ENCODE measurements at places on chromosomes 5 and 9.

DNA sequence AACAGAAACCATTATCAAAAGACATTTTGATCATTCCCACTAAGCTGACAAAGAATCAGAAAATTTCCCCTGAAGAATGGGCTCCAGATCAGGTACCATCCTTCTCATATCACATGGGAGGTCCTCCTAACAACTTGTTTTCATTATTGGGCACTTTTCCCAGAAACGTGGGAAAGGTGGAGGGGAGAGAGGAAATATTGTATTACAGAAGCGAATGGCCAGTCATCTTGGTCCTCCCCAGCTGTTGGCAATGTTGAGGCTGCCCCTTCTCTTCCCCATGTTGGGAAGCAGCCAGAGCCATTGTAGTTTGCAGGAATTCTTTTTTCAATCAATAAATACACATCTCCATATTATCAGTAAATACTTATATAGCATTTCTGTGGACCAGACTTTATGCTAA lies 126.2 kb upstream of the ZNF608 start:
- DNase-seq = no peak

- DNase-seq = no peak
Observed at GRCh38 chr9:69768101-69768500, 8.3 kb upstream of the PTAR1 start.

DNA sequence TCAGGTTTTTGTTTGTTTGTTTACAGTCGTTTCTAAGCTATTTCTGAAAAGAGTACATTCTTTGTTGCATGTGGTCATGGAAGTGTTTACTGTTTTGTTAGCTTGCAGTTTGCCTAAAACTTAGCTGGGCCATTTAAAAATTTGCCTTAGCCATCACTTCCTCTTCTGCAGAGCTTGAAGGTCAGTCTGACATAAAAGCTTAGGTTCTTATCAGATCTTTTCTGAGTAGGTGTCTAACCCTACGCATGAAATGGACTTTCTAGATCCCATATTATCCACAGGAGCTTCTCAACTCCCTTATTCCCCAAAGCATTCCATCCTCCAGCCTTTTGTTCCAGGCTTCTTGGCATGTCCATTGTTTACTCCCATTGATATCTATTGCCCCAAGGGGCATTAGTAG lies 90.3 kb downstream of the AP3B1 start:
- no peak for DNase-seq

DNA sequence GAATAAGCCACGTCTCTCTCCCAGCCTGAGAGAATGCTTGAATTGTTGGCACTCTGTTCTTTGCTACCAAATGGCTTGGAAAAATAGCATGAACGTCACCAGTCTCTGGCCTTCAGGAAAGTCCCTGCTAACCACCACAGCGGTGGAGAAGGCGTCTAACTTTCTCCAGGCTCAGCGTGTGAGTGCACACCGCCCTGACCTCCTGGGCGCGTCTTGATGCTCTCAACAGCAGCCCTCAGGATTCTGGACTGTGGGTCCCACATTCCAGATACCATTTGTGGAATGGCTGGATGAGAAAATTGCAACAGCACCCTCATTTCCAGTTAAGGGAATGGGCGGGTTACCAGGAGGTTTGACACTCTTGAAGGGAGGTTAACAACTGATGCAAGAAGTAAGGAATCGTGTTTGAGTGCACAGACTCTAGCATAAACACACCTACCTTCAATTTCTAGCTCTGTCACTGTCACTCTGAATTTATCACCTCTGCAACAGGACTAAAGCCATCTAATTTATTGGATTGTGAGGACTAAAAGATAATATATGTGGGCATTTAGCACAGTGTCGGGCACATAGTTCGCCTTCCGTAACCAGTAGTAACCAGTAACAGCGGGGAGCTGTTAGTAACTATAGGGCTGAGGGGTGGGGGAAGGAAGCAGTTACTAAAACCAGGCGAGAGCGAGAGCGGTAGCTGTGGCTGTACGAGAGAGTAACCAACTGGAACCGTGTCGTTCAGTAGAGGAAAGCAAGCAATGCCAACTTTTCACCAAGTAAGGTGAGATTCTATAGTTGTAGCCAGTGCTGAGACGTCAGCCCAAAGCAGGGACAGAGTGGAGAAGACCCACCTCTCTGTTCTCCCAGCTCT lies 807 bp upstream of the PLGRKT start:
- DNase-seq = no peak

- no peak for DNase-seq
Observed at GRCh38 chr5:137604348-137605095, 105.4 kb upstream of the SPOCK1 start.

DNA sequence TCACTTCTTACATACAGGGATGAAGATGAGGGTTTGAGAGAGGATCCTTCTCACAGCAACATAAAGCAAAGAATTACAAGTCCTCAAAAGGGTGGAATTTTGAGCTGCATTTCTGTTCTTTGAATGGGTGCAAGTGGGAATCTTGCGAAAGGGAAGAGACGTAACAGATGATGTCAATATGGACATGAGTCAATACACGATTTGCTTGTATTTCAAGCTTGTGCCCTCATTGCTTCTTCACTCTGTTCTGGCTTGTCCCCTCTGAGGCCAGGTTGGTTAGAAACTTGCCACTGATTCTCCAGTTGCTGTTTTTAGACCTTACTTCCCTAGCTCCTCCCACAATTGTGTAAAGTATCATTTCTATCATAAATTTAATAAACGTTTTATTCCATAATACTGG lies 104.8 kb upstream of the CLINT1 start:
- DNase-seq = no peak

- no peak for DNase-seq
Observed at GRCh38 chr5:123964884-123965283, 452.9 kb downstream of the CSNK1G3 start.

DNA sequence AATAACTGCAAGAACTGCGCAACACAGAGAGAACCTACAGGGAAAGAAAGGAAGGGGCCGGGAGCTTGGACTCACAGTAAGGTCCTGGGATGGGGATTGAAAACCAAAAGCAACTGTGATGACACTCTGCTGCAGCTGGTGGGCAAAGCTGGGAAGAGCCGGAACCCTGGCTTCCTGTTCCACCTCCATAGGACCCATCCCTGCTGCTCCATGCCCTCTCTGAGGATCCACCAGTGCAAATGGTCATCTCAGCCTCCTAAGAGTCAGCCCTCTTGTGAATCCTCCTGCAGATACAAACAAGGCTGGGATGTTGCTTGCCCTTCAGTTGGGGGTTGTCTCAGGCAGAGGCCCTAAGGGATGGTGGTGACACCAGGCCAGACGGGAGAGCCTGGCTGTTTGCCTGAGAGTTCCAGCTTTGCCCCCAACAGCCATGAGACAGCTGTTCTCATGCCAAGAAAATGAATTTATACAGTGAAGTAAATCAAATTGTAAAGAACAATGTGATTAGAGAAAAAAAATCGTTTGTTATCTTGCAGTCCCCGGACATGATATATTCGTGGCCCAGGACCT lies 90.8 kb downstream of the TENT4A start:
- no peak for DNase-seq

DNA sequence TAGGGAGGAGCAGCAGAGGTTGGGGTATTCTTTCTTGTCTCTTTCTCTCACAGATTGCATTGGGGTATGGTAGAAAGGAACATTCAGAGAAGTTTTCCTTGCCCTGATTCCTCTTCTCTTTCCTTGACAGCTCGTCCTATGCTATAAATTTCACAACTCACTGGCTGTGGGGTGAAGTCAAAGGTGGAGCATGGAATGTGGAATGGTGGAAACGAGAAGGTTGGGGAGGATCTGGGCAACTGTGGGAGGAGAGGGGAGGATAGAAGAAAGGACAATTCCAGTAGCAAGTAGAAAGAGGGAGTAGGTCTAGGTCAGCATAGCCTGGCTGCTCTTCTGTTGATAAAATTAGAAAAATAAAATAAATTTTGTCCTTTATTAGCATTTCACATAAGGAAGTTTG lies 39.0 kb upstream of the POC5 start:
- no peak for DNase-seq

- DNase-seq = no peak
Observed at GRCh38 chr9:20319641-20320337, 302.5 kb downstream of the MLLT3 start.

- no peak for DNase-seq
Observed at GRCh38 chr5:66922881-66923280, 273.7 kb downstream of the CD180 start.

GRCh38 chr5:178086266-178086665 lies 27.1 kb upstream of the N4BP3 start:
- no peak for DNase-seq

- no peak for DNase-seq
Observed at GRCh38 chr9:4769321-4770080, 23.2 kb upstream of the RCL1 start.

- DNase-seq = no peak
Observed at GRCh38 chr9:33620738-33621439, 96.8 kb downstream of the ANKRD18B start.

- DNase-seq = no peak
Observed at GRCh38 chr9:97864396-97864795, 11.4 kb downstream of the FOXE1 start.

- DNase-seq = peak; percentile 14
Observed at GRCh38 chr9:136726631-136727191, 14.3 kb downstream of the DIPK1B start.

GRCh38 chr9:93983875-93984274 lies 28.7 kb upstream of the BARX1 start:
- no peak for DNase-seq

DNA sequence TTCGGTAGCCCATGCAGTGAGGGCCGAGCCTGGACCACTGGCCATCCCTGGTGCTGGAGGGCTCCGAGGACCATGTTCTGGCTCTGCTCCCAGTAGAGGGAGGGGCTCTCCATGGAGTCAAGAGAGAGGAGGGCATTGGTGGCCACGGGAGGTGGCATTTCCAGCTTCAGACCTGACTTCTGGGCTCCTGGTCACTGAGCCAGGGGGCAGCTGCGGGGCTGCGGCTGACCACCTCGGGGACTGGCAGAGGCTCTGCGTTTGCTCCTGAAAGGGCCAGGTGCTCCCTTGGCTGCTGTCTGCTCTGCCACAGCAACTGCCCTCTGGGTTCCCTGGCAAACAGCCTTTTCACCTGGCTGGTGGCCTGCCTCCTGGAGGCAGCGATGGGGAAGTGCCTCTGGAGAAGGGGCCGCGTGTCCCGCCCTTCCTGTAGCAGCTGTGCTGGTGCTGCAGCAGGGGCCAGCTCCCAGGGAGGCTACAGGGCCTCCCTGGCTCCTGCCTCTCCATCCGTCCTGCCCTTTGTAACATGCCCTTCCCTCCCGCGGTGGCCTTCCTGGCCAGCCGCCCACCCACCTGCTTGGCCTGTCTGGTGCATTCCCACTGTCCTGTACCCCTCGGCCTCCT lies 144.6 kb downstream of the CACNA1B start:
- no peak for DNase-seq

GRCh38 chr5:173671121-173671949 lies 54.9 kb upstream of the BOD1 start:
- no peak for DNase-seq

DNA sequence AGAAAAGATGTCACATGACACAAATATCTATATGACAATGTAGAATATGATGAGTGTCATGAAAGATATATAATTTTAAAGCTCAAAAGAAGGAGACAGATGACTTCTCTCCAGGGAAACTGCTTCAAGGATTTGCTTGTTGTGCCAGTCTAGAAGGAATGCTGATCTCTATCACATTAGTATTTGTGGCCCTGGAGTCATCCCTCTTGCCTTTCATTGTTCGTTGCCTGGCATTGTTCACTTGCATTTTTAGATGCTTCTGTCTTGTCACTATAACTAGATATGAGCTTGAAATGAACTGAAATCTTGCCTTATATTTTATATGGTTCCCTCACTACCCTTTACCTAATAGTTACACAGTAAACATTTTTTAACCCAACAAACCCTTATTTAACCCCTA lies 207.5 kb downstream of the ZNF608 start:
- DNase-seq = no peak

DNA sequence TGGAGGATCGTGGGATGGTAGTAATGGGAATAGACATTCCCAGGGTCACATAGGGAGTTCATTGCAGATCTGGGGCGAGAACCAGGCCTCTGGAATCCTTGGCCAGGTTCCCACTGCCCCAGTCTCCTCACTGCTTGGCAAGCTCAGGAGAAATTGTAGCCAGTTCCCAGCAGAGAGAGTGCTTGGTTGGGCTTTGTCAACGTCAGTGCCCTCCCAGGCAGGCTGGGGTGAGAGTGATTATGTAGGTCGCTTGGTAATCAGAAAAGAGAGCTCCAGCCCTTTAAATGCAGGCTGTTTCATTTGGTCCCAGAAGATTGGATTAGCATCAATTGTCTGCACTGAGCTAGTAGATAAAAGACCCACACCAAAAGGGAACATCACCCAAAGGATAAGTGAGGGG lies 51.8 kb upstream of the GALNT10 start:
- DNase-seq = no peak

DNA sequence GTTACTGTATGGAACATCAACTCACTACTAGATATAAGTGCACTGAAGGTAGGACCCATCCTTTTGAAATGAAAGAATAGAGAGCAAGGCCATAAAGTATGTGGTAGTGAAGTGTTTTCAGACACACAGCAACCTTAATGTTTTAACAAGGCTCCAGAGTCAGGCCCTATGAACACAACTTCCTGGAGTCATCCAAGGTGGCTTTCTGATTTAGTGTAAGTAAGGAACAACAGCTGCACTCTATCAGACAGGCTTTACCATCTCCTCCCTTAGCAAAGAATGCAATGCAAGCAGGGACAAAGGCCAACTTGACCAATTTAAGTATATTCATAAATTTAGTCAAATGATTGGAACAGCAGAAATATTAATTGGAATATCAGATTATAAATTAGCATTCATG lies 90.1 kb downstream of the MPDZ start:
- DNase-seq = no peak

- DNase-seq = no peak
Observed at GRCh38 chr5:133456933-133457402, 155.4 kb downstream of the FSTL4 start.

DNA sequence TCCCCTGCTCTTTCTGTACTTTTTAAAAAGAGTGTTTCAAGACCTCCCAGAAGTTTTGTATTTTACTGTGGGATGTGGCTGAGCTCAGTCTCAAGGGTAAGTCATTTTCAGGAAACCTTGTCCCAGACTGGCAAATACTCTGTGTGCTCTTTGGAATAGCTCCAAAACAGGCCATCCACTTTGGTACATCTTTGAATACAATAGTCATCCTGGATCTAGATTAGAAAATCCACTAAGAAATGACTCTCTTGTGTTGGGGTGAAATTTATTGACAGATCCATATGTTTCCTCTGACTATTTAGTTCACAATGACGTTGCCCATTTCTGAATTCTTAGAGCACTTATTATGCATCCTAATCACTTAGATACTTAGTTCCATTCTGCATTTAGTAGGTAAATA lies 95.2 kb downstream of the PLCXD3 start:
- no peak for DNase-seq

- DNase-seq = no peak
Observed at GRCh38 chr5:32190095-32190494, 16.0 kb upstream of the GOLPH3 start.

- DNase-seq = no peak
Observed at GRCh38 chr9:34552606-34552981, 29.8 kb upstream of the ENHO start.

GRCh38 chr5:144794922-144795321 lies 624.2 kb downstream of the KCTD16 start:
- no peak for DNase-seq

Measured in stimulated activated CD8-positive, alpha-beta memory T cell treated with anti-CD3 and anti-CD28 coated beads, Interleukin-4, amount 100 ng/mL, for 1 hour (primary cell).